C1 segment of cervical spinal cord (tissue), 14 donors: ENCODE measurements at places on chromosomes 4 and X.
A peak's percentile ranks its signal among the peaks of the same experiment; 100 is the strongest.

DNA sequence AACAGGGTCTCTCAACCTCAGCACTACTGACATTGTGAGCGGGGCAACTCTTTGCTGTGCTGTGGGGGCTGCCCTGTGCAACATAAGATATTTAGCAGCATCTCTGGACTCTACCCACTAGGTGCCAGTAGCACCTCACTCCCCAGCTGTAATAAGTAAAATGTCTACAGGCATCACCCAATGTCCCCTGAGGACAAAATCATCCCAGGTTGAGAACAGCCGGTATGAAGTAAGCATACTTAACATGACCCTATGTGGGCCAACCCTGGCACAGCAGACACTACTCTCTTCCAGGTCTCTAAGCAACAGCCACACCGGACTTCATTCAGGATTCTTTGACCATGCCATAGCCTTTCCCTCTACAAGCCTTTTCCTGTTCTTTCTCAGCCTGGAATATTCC is 10.5 kb upstream of the MGST2 start:
- DNase-seq, result no peak

DNA sequence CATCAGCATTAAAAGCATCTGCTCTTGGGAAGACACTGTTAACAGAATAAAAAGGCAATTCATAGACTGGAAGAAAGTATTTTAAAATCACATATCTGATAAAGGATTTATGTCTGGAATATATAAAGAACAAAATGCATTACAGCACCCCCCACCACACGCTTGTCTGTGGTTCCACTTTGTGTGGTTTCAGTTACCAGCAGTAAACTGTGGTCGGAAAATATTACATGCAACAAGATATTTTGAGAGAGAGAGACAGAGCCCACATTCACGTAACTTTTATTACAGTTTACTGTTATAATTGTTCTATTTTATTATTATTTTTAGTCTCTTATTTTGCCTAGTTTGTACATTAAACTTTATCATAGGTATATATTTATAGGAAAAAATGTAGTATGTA is 21.2 kb upstream of the PDE6B start:
- DNase-seq, result no peak

DNA sequence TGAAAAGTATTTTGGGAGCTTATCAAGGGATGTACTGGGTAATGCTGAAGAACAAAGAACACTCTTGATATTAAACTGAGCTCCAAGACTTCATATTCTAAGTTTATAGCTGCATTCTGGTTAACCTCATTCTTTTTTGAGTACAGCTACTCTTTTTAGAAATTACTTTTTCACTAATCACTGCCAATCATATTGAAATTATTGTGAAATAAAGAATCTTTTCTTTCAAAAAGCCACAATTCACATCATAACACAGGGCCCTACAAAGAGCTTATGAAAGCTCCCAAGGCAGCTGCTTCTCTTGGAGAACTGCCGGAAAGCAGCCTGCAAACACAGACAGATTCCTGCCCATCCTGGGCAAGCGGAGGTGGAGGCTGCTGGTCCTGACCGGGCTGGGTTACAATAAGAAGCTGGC is 121.4 kb downstream of the RNF150 start:
- DNase-seq, result peak; percentile 24

DNA sequence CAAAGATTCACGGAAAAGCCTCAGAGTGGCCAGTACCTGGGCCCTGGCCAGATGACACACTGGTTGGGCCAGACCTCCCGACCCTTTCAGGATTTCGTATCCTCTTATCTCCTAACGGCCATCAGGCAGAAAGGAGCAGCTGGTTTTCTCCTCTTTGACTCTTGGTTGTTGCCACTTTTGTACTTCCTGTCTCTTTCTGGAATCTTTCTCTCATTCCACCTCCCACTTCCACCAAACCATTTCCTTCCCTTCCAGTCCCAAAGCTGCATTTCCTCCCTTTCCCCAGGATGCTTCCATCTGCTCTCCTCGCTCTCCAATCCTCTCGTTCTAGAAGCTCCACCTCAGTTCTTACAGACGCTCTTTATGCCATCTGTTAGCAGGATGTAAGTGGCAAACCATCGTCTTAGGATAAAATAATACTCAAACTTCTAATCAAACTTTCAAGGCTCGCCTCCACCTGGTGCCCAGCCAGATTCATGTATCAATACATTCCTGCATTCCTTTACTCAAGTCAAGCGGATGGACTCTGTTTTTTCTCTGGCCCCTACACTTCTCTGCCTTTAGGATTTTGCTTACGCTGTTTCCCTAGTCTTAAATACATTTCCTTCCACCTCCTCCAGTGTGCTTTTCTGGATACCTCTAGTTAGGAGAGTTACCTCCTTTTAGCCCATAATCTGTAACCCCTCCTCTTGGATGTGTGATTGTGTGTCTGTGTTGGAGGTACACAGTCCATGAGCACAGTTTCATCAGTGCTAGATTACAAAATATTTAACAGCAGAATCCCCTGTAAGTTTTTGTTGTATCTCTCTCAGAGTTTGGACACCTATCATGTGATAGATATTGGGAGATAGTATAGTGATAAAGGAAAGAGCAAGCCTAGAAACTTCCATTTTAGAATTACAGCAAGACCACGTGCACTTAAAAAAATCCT is 70.4 kb downstream of the LDB2 start:
- DNase-seq, result no peak

- DNase-seq, result no peak
Observed at GRCh38 chrX:9677098-9677739, 88.4 kb downstream of the GPR143 start.

- no peak for DNase-seq
Observed at GRCh38 chrX:36849407-36849806, 158.8 kb upstream of the FAM47C start.

DNA sequence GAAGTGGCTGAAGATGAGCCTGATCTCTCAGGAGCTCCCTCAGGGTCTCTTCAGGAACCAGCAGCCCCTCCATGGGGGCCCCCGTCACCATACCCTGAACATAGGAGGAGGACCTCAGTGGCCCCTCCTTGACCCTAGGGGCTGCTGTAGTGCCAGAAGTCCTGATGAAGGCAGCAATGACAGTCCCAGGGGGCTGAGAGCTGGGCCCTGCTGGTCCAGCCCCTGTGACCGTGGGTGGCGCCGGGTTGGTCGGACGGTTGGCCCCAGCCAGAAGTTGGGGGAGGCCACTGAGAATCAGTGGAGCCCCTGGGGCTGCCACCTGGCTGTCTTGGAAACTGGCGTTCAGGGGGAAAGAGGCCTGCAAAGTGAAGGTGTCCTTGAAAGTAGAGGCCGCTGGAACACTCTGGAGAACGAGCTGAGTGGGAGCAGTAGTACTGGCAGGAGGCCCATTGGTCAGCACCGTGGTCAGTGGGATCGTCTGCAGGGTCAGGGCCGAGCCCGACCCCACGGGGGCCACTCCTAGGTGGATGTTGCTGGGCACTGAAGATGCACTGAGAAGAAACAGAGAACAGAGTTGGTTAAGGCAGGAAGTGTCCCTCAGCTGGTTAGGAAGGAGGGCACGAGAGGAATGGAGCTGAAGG is 43.2 kb downstream of the ELF4 start:
- no peak for DNase-seq
